ENCODE measurements at places on chromosomes 2 and 18.

GRCh38 chr2:134583462-134583861, 135.3 kb downstream of the TMEM163 start:
- no peak for DNase-seq

GRCh38 chr2:29477186-29477585, 362.0 kb downstream of the CLIP4 start:
- no peak for DNase-seq

GRCh38 chr18:43662657-43663056, 385.4 kb upstream of the SYT4 start:
- peak; percentile 71 for DNase-seq

DNA sequence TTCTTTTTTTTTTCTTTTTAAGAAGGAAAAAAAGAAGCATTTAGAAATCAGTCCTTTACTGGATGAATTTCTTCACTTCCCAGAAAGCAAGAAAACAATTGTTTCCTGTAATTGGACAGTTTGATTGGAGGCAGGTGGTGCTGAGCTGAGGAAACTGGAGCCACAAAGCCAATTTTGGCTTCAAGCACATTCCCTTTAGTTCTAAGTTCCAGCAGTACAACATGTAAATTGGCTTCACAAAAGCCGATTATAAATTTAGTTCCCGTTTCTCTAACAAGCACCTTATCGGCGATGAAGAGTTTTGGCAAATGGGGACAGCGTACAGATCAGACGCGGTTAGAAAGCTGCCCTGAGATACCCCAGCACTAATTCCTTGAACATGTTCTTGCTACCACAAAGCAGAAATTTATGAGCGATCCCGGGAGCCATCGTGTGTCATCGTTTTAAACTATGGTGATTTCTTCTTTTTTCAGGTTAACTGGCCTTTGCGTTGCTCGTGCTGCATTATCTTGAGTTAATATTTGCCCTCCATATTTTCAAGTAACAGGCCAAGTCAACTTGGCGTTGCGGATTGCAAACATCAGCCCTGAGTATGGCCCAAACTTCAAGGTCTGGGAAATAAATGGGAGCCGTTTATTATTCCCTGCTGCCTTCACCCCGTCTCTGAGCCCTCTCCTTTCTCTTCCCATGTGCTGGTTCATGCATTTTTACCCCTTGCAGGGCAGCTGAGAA, 190.4 kb upstream of the ID2 start:
- no peak for DNase-seq
